ENCODE measurements at places on chromosomes 6 and 20.

- no peaks in the 10 kb centered on the region for H3K27me3 ChIP-seq
- no peaks in the 10 kb centered on the region for H3K4me1 ChIP-seq
- DNase-seq, result no peak
Measured at GRCh38 chr6:89745716-89746115, 73.9 kb downstream of the MDN1 start.

DNA sequence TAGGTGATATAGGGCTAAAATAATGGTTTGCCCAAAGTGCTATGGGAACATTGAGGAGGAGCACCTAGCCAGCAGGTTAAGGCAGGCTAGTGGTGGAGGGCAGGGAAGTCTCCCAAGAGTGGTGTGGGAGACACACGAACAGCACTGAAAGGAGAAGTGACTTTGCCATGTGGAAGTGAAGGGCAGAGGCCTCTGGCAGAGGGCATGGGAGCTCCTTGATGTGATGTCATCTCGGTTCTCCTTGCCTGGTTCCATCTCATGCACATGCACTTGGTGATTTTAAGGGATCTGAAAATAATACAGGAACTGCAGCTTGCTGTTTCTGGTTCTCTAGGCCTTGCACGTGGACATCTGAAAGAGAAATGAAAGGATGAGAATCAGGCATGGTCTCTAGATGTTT lies 4.7 kb upstream of the MAP3K4 start:
- DNase-seq, result no peak
- H3K36me3 ChIP-seq, result no peaks in the 10 kb centered on the region
- H3K27ac ChIP-seq, result no peak overlapping the region
- H3K4me3 ChIP-seq, result no peak overlapping the region
- H3K4me1 ChIP-seq, result no peaks in the 10 kb centered on the region

GRCh38 chr6:119112812-119113530 lies 34.5 kb upstream of the FAM184A start:
- H3K4me1 ChIP-seq, result no peaks in the 10 kb centered on the region
- no peak overlapping the region for H3K27ac ChIP-seq

- H3K27ac ChIP-seq, result no peak overlapping the region
- peaks cover 5% of the 10 kb centered on the region for H3K4me1 ChIP-seq
- DNase-seq, result no peak
- no peaks in the 10 kb centered on the region for H3K36me3 ChIP-seq
- H3K27me3 ChIP-seq, result peaks cover 4% of the 10 kb centered on the region
- H3K4me3 ChIP-seq, result no peak overlapping the region
Measured at GRCh38 chr6:19538096-19538495, 299.1 kb upstream of the ID4 start.

GRCh38 chr20:34282041-34282440 lies 21.1 kb downstream of the AHCY start:
- no peak for DNase-seq
- H3K4me1 ChIP-seq, result no peaks in the 10 kb centered on the region
- H3K36me3 ChIP-seq, result peaks cover 68% of the 10 kb centered on the region
- H3K27ac ChIP-seq, result no peak overlapping the region

DNA sequence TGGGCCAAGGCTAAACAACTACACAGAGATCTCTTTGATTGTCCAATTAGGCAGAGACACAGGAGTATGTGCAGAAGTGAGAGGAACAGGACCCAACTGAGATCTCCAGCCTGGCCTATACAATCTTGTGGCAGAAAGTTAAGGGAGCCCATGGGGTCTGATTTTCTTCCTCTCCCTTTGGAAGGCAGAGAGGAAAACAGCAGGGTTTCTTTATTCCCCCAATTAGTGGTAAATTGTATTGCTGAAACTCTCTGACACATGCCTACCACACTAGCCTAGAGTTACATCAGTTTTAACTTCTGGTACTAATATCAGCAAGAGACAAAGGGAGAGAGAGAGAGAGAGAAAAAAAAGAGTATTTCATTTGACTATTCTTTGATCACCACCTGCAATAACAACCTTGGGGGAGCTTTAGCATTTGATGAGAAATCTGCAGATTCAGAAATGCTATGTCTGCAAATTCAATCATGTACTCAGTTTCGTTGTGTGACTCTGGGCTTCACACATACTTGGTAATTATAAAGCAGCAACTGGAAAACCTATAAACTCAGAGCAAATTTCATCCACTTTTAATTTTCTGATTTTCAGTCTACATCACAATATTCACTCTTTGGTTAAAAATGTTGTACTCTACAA lies 260.3 kb upstream of the SPTLC3 start:
- H3K4me1 ChIP-seq, result no peaks in the 10 kb centered on the region
- no peak for DNase-seq
- H3K36me3 ChIP-seq, result no peaks in the 10 kb centered on the region
- H3K4me3 ChIP-seq, result no peak overlapping the region
- H3K27me3 ChIP-seq, result no peaks in the 10 kb centered on the region

DNA sequence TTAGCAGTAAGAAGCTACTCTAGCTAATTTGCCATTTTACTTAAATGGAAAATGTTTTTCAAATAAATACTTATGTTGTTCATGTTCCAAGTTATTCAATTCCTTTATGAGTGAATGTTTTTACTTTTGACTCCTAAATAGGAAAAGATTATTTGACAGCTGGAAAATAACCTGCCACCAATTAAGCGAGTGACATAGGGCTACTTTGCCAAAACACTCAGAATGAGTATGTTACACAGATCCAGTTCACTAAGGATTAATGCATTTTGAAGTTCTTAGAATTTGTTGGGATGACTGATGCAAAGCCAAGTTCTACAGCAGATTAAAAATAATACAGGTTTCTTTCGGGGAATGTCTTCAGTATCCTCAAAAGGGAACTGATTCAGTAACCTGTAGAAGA lies 144.4 kb downstream of the ADGRG6 start:
- H3K27ac ChIP-seq, result no peak overlapping the region
- DNase-seq, result no peak
- H3K4me3 ChIP-seq, result no peak overlapping the region
- no peaks in the 10 kb centered on the region for H3K27me3 ChIP-seq
- H3K36me3 ChIP-seq, result no peaks in the 10 kb centered on the region
- H3K4me1 ChIP-seq, result no peaks in the 10 kb centered on the region

DNA sequence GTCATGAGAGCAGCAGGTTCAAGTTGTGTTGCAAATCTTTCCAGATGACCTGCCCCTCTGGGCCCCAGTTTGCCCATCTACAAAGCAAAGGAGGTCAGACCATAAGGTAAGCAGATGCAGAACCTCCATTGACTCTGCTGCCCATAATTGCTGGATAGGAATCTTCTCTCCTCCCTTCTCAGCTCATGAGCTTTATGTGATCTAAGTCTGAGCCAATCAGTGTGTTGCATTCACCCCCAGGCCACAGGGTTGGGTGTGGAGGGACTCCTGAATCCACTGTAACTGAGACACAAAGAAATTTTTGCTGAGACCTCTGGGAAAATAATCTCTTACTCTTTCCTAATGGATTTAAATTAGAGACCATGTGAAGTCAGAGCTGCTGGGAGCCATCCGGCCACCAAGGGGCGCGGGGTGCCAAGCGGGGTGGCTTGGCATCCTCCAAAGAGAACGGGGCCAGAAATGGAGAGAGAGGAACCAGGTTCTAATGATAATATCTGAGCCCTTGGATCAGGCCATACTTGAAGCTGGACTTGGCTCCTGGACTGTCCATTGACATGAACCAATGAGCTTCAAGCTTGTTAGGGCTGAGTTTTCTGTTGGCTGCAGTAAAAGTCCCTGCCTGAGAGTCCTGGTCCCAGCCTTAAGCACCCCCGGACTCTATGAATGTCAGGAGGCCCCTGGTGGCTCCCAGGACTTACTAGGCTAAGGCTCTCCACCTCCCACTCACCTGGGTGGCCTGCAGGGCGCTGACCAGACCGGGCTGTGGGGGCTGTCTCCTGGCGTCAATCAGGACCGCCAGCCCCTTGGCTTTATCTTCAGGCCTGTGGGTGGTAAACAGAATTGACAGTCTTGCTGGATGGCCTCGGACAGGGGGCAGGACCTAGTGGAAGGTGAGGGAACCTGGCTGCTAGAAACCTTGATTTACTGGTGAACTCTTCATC lies 32.8 kb downstream of the KIAA1755 start:
- DNase-seq, result no peak
- peaks cover 3% of the 10 kb centered on the region for H3K36me3 ChIP-seq
- no peak overlapping the region for H3K27ac ChIP-seq
- no peak overlapping the region for H3K4me3 ChIP-seq

GRCh38 chr20:51703400-51704287 lies 64.5 kb downstream of the ATP9A start:
- no peak overlapping the region for H3K4me3 ChIP-seq
- no peak for DNase-seq
- H3K27me3 ChIP-seq, result no peaks in the 10 kb centered on the region
- H3K36me3 ChIP-seq, result peaks cover 8% of the 10 kb centered on the region

- H3K27me3 ChIP-seq, result no peaks in the 10 kb centered on the region
- DNase-seq, result no peak
- H3K36me3 ChIP-seq, result no peaks in the 10 kb centered on the region
- peaks cover 22% of the 10 kb centered on the region for H3K4me1 ChIP-seq
- no peak overlapping the region for H3K27ac ChIP-seq
Measured at GRCh38 chr6:163723759-163724158, 309.2 kb downstream of the QKI start.

GRCh38 chr6:38802497-38802896 lies 87.4 kb downstream of the DNAH8 start:
- H3K27me3 ChIP-seq, result no peaks in the 10 kb centered on the region
- H3K36me3 ChIP-seq, result no peaks in the 10 kb centered on the region

GRCh38 chr6:169164451-169164850 lies 89.2 kb downstream of the THBS2 start:
- H3K36me3 ChIP-seq, result no peaks in the 10 kb centered on the region
- no peaks in the 10 kb centered on the region for H3K27me3 ChIP-seq
- H3K27ac ChIP-seq, result no peak overlapping the region
- DNase-seq, result no peak

GRCh38 chr20:6750438-6750837 lies 17.0 kb upstream of the BMP2 start:
- no peak overlapping the region for H3K4me3 ChIP-seq
- H3K27me3 ChIP-seq, result no peaks in the 10 kb centered on the region
- no peak for DNase-seq
- no peaks in the 10 kb centered on the region for H3K36me3 ChIP-seq

DNA sequence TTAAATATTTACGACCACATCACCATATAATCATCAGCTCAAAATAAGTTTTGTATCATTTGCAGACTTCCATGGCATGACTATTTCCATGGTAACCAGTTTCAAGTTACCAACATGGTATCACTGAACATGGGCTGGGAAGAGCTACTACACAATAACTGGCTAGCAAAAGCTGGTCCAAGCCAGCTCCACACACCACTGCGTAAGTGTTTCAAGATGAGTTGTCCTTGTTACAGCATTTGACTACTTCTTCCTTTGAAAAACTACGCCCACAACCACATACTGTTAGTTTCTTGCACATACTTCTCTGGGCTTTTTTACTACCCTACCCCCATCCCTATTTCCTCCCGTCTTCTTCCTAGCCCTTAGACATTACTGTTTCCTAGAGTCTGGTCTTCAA lies 8.5 kb downstream of the CD164 start:
- no peak overlapping the region for H3K27ac ChIP-seq
- no peak for DNase-seq
- H3K27me3 ChIP-seq, result no peaks in the 10 kb centered on the region
- H3K4me3 ChIP-seq, result no peak overlapping the region
- H3K4me1 ChIP-seq, result no peaks in the 10 kb centered on the region
- H3K36me3 ChIP-seq, result peaks cover 17% of the 10 kb centered on the region

DNA sequence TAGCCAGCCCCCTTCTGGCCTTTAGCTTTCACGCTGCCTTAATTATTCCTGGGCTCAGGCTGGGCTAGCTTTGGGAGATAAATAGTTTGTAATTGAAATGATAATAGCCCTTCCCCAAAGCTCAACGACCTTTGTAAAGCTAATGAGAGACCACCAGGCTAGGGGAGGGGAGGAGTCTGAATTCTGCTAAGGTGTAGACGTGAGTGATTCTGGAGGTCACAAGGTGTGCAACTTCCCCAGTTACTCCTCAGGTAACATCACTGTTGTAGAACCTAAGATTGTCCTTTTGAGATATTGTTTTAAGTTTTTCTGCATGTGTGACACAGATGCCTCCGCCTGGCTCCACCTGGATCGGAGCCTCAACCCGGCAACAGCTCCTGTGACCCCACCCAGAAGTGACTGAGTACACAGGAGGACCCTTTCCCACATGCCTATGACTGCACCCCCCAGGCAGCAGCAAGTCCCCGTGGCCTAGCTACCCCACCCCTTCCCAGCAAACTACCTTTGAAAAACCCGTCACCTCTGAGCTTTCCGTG lies 5.8 kb upstream of the GPR31 start:
- H3K4me1 ChIP-seq, result no peaks in the 10 kb centered on the region
- no peak for DNase-seq
- no peak overlapping the region for H3K4me3 ChIP-seq
- H3K27ac ChIP-seq, result no peak overlapping the region
- H3K27me3 ChIP-seq, result no peaks in the 10 kb centered on the region

- no peak overlapping the region for H3K27ac ChIP-seq
- H3K36me3 ChIP-seq, result no peaks in the 10 kb centered on the region
- H3K27me3 ChIP-seq, result no peaks in the 10 kb centered on the region
Measured at GRCh38 chr20:60172346-60172984, 214.2 kb downstream of the CDH26 start.

- no peaks in the 10 kb centered on the region for H3K36me3 ChIP-seq
- no peak overlapping the region for H3K27ac ChIP-seq
Measured at GRCh38 chr6:13522656-13523055, 35.3 kb upstream of the GFOD1 start.

- DNase-seq, result no peak
- no peak overlapping the region for H3K27ac ChIP-seq
- H3K36me3 ChIP-seq, result no peaks in the 10 kb centered on the region
- H3K27me3 ChIP-seq, result no peaks in the 10 kb centered on the region
Measured at GRCh38 chr6:150394899-150395295, 26.1 kb downstream of the IYD start.

DNA sequence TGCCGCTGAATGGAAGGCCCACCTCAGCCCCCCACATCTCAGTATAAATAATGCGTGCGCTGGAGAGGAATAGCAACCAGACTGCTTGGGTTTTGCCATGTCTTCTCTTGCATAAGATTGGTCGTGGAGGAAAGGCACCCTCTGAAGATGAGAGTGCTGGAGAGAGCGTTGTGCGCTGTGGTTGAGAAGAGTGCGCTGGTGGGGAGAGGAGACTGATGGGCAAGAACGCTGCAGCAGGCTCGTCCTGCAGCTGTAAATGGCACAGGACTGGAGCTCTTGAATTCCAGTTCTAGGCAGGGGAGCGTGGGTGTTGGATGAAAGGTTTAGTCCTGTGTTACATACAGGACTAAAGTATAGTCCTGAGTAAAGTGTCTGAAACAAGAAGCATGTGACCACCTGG lies 51.5 kb downstream of the RPRD1B start:
- H3K4me1 ChIP-seq, result peaks cover 3% of the 10 kb centered on the region
- DNase-seq, result no peak
- H3K27me3 ChIP-seq, result no peaks in the 10 kb centered on the region
- H3K27ac ChIP-seq, result peak overlapping the region; percentile 47

GRCh38 chr6:42702200-42702599 lies 20.2 kb downstream of the PRPH2 start:
- no peaks in the 10 kb centered on the region for H3K4me1 ChIP-seq
- H3K27me3 ChIP-seq, result no peaks in the 10 kb centered on the region
- no peak for DNase-seq
- peaks cover 6% of the 10 kb centered on the region for H3K36me3 ChIP-seq
- no peak overlapping the region for H3K4me3 ChIP-seq

Measured in spinal cord (tissue), 10 donors.